Activated T-helper 1 cell treated with anti-CD3 and anti-CD28 coated beads, Interleukin-2, amount 50 U/mL, for 16 hours (primary cell): ENCODE measurements at places on chromosomes 13 and 19.

GRCh38 chr19:6811906-6812305, 39.4 kb downstream of the VAV1 start:
- DNase-seq = no peak

GRCh38 chr13:46992383-46992952, 95.6 kb upstream of the HTR2A start:
- DNase-seq = no peak

GRCh38 chr13:90535421-90535820, 812.1 kb upstream of the MIR17HG start:
- no peak for DNase-seq

DNA sequence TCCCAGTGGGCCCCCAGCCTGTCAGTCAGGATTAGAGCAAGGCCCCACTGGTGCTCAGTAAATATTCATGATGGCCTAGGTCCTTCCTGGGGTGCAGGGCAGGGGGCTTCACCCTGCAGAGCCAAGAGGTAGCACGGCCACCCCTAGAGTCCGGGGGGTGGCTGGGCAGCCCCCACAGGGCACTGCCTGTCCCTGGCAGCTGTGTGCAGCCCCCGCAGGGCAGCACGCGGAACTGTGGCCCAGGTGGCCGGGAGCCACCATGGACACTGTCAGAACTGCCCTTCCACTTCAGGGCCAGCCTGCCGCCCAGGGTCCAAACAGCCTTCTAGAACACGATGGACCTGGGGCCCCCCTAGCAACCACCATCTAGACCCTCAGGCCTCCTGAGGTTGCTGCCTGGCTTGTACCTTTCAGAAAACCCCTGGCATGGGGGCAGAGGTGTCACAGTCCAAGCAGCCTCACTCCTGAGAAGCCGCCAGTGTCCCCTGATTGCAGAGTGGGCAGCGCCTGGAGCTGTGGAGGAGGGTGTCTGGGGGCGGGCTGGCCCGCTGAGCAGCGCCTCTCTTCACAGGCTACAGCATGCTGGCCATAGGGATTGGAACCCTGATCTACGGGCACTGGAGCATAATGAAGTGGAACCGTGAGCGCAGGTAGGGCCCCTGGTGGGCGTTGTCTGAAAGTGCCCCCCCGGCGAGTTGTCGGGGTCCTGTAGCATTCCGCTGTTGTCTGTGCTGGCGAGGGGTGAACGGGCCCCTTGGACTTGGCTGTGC, 2.9 kb upstream of the YJEFN3 start:
- no peak for DNase-seq

- DNase-seq = no peak
These were observed 2.0 kb downstream of the PLAUR start for GRCh38 chr19:43667876-43668405.

- no peak for DNase-seq
These were observed 113.0 kb downstream of the ATP11A start for GRCh38 chr13:112802802-112803195.

DNA sequence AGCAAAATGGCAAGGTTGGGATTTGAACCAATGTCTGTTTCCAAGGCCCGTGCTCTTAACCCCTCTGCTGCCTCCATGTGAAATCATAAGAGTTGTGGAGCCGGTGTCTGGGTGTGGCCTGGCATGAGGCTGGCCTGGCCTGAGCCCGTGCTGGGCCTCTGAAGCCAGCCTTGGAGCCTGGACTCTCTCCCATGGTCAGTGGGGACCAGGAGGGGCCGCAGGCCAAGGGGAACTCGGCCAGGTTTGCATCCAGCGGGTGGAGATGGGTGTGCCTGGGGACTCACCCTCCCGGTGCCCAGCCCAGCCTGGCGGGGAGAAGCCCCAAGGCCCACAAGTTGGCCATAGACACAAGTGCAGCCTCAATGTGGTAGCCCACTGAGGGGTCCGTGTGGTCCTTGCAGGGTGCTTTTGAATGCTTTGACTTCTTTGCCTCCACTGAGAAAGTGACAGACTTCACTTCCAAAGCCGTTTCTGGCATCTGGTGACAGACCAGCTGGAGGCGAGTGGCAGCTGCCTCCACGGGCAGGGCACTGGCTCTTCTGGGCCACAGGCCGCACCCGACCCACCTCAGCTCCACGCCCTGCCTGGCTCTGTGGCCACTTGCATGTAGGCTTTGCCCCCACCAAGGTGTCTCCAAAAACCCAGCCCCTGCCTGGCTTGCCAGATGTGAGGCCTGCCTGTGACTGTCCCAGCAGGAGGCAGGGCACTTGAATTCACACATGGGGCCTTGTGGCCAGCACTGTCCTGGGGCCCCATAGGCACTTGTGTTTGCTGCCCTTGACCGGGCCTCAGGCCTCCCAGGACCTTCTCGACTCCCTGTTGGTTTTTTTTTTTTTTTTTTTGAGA, 26.2 kb upstream of the NCCRP1 start:
- no peak for DNase-seq

GRCh38 chr19:45638930-45639729, at the start of gene EML2:
Gene EML2 (minus strand): TSS chr19:45639397. CDS start chr19:45639376, 21 bp downstream.
- DNase-seq = peak; percentile 37

DNA sequence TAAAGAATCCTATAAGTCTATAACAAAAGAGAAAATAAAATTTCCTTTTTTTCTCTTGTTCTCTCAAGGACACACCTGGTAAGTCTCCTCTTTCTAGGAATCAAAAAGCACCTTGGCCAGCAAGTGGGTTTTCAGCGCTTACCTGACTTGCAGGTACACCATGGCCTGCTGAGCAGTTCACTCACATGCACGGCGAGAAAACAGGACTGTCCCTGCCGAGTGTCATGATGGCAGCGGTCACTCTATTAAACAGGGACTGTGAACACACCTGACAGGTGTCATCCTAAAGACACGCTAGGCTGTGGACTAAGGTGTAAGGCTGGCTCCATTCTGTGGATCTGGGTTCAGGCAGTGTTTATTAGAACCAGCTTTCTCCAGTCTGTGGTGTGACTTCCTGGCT, 170.2 kb downstream of the TEX29 start:
- DNase-seq = no peak

DNA sequence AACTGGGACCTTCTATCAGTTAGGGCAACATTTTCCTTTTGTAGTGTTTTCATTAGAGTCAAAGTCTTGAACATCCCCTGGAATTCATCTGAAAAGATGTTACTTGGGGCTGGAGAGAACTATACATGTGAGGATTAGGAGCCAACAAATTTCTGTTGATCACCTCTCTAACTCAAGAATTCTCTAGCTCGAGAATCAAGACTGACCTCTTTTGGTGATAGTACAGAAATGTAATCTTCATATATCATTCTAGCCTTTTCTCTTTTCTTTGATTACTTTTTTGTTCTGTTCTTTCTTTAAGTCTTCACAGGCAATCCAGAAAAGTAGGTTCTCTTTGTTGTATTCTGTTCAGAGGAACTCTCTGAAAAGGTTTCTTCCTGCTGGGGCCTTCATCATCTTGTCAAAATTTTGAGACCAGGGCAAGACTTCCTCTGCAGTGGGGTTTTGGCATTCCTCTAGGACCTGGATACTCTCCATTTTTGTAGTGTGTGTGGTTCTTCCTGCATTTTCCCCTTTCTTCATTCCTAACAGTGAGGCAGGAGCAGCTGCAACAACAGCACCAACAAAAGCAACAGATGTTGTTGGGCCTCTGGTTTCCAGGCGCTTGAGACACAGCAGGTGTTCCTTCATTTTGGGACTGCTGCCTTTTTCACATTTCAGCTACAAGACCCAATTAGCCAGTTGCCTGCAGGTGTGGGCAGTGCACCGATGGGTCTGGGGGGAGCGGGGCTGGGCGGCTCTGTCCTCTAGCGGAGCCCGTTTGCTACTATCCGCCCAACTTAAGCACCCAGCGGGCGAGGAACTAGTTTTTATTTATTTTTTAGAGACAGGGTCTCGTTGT, 26.2 kb downstream of the ELF1 start:
- DNase-seq = no peak

DNA sequence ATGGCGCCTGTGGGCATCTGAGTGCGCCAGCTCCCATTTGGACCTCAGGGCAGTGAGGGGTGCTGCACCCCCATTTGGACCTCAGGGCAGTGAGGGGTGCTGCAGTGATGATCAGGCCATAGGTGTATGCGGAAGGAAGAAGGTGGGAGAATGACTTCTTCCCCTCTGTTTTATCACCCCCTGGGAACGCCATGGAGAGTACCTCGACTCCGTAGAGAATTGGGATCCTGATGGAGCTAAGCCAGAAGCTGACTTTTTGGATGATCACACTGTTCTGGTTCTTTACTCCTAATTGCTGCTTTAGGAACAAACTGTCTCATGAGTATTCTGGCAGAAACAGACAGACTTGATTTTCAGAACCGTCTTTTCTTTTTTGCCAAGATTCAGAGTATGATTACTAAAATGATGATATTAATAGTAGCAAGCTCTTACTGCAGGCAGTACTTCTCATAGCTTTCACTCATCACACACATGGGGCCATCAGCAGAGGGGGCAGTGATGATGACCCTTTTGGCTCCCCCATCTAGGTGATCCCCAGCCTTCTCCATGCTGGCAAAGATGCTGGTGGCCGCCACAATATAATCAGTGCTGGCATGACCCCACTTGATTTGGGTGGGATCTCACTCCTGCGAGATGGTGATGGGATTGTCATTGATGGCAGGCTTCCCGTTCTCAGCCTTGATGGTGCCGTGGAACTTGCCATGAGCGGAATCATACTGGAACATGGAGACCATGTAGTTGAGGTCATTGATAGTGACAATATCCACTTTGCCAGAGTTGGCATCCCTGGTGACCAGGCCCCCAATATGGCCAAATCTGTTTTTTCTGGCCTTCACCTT, 10.3 kb upstream of the UBAC2 start:
- no peak for DNase-seq

DNA sequence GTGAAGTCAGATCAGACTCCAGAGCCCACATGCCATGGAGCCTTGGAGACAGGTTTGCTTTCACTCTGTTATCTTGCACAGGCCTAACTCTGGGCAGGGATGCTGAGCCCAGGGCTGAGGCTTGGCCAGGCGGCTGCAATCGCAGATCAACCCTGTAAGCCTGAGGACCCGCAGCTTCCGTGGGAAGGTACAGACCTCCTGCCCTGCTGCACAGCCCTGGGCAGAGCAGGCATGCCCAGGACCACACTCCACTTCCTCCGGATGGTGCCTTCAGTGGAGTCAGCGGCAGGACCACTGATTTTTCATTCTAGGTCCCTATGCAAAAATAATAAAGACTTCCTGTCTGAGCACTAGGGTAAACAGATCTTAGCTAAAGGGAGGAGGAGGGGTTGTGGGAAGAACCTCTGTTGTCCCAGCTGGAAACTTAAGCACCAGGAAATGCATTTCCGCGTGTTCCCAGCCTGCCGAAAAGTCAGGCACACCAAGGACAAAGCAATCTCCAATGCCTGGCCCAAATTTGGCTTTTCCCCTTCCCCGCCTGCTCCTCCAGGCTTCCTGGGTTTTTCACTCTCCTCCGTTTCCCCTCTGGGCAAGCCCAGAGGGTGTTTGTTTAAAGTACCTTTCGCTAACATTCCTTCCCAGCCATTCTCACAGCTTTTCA, 87.3 kb downstream of the KCTD15 start:
- DNase-seq = no peak

DNA sequence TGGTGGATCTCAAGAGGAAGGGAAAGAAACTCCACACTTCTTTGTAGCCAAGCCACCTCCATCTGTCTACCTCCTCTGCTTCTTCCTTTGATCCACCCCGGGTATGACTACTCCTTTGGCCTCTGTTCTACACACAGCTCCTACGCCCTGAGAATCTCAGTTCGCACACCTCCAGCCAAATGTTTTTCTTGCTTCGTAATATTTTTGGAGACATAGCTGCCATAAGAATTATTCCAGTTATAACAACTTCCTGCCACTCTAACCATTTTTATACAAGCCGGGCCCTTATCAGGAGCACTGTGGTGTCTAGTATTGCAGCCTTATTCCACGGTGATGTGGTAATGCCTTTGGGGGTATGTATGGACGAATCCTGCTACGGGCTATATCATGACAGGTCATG, 126.7 kb downstream of the STARD13 start:
- no peak for DNase-seq

GRCh38 chr19:57227502-57227901, 3.3 kb upstream of the AURKC start:
- DNase-seq = no peak

- DNase-seq = no peak
These were observed 6.3 kb downstream of the TTYH1 start for GRCh38 chr19:54421521-54421920.

GRCh38 chr19:54352546-54352945, 12.2 kb downstream of the LAIR1 start:
- no peak for DNase-seq

DNA sequence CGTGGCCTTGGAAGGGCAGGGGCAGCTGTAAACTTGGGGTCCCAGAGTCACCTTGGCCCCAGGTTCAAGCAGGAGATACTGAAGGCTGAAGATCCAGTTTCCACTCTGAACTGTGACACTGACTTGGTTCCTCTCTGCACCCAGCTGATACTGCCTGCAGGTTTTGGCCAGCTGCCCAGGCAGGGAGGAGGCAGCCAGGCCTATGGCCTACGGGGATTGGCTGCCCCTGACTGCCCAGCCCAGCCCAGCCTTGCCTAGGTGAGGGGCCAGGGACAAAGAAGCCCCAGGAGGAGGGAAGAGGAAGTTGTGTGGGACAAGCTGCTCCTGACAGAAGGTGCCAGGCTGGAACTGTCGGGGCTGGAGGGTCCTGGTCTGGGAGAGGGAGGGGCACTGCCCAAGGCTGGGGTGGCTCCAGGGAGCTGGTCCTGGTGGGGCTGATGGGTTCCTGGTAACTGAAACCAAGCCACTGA, 51.7 kb upstream of the CYP4F8 start:
- no peak for DNase-seq

- DNase-seq = no peak
These were observed 14.9 kb upstream of the RPL21 start for GRCh38 chr13:27236478-27236877.

GRCh38 chr13:79187917-79188690, 218.0 kb downstream of the RBM26 start:
- DNase-seq = no peak

DNA sequence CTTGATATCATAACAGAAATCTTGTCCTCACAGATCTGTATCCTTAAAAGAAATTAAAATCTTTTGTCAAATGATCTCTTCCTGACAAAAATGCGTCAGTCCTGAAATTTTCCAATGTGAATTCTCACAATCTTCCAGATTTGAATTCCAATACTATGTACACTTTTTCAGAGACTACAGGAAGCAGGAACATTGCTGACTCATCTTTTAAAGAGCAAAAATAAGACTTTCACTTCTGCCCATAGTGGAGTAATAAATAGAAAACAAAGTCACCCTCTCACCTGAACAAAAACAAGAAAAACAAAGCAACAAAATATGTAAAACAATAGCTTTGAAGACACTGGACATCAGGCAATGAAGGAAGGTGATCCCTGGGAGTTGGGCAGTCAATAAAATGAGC, 167.0 kb upstream of the IPO5 start:
- no peak for DNase-seq

- DNase-seq = no peak
These were observed 56.1 kb downstream of the KL start for GRCh38 chr13:33072282-33072681.

- DNase-seq = no peak
These were observed 405.6 kb upstream of the PCDH9 start for GRCh38 chr13:67635754-67636153.
